ENCODE measurements at places on chromosomes 7 and 10.
A peak's percentile ranks its signal among the peaks of the same experiment; 100 is the strongest.

GRCh38 chr7:154744256-154744860 is 258.6 kb downstream of the PAXIP1 start:
- no peak for DNase-seq

DNA sequence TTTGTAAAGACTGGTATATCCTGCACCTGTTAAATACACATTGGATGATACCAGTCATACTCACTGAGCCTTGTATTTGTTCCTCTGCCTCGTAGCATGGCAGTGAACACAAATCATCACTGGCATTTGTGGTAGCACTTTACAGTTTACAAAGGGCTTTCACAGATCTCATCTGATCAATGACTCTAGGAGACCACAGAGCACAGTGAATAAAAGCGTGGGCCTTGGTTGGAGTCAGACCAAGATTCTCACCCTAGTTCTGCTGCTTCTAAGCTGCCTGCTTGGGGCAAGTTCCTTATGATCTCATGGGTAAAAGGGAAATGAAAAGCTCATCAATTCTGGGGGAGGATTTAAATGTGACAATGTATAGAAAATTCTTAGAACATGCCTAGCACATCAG is 129.9 kb upstream of the AGK start:
- no peak for DNase-seq

GRCh38 chr7:73769481-73770001 is 529 bp downstream of the CLDN3 start:
- DNase-seq, result no peak

DNA sequence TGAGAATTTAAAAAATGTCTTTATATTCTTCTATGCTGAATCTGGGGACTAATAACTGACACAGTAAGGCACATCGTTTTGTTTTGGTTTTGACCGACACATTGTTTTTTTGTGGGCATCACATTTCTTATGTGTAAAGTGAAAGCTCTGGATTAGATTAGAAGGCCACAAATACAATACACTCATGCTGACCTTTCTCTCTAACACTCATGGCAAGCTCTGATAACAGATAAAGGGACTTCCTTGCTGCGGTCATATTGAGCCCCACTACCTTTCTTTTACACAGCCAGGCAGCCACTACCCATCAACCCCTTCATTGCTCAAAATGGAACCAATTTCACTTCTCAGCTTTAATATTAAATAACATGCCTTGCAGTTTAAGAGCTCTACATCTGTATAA is 26.0 kb downstream of the PPP1R3A start:
- DNase-seq, result peak; percentile 2

DNA sequence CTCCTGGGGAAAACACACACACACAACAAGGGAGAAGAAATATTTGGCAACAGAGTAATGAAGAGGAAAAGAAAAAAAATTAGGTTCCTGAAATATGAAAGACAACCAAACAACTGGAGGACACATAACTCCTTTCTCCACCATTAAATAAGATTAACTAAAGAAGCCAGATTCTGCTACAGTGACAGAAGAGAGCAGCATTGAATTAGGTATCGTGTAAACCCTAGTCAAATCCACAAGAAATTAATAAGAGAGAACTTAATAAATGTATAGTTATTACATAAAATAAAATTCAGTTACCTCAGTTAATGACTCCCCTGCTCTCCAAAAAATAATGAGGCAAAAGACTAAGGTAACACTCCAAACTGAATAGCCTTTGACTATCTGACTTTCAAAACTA is 306.7 kb downstream of the CRPPA start:
- DNase-seq, result peak; percentile 77

GRCh38 chr10:60767424-60767823 is 10.9 kb upstream of the CDK1 start:
- no peak for DNase-seq

GRCh38 chr7:74199551-74200355 is 10.1 kb upstream of the LAT2 start:
- DNase-seq, result peak; percentile 27

DNA sequence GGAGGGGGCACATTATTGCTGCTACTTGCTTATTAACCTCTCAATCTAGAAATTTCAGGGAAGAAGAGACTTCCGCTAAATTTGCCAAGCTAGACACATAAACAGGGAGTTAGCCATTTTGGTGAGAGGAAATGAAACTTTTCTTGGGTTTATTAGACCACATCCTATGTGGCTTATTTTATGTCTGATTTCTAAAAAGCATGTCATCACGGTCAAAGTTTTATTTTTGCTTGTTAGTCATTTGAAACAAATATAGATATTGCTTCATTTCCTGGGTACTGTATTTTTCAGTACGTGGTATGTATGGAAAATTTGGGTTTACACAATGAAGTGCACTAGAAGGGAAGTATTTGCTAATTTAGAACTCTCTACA is 144.1 kb downstream of the TCF7L2 start:
- DNase-seq, result peak; percentile 73

- DNase-seq, result no peak
Measured at GRCh38 chr7:153406486-153406872, 645.7 kb upstream of the DPP6 start.

GRCh38 chr10:73931767-73932619 is 21.1 kb downstream of the PLAU start:
- peak; percentile 58 for DNase-seq

DNA sequence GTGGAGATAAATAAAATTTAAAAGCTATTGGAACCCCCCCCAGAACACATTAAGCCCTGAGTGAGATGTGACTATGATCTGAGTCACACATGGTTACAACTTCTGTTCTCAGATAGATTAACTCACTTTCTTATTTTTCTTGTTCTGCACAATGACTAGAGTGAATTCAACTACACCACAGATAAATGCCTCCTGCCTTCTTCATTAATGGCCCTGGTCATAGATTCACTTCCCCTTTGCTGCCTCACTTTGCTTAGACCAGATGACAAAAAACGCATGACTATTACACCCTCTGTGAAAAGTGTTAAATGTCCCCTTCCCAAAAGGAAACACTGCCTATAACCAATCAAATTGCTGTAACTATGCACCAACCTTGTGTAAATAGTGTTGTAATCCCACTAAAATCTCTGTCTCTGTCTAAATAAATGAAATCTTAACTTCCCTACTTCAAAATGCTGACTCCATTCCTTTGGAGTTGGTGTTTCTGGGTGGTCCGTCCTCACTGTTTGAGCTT is 49.4 kb downstream of the AKR1D1 start:
- DNase-seq, result no peak

DNA sequence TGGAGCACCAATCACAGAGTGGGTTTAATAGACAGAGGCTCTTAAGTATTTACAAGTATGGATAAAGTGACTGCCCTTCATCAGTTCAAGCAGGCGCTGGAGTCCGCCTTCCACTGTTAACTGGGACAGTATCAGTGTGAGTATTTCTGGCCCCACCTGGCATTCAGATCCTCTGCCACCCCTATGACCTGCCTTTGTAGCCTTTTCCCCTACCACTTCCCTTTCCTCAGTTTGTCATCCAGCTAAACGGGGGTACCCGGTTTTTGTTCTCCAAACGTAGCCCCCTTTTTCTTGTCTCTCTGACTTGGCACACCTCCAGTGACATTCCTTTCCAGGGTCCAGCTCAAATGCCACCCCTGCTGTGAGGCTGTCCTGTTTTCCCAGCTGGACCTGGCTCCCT is 134.4 kb downstream of the SNX10 start:
- no peak for DNase-seq

- DNase-seq, result no peak
Measured at GRCh38 chr10:71684356-71685173, 35.0 kb downstream of the C10orf105 start.

DNA sequence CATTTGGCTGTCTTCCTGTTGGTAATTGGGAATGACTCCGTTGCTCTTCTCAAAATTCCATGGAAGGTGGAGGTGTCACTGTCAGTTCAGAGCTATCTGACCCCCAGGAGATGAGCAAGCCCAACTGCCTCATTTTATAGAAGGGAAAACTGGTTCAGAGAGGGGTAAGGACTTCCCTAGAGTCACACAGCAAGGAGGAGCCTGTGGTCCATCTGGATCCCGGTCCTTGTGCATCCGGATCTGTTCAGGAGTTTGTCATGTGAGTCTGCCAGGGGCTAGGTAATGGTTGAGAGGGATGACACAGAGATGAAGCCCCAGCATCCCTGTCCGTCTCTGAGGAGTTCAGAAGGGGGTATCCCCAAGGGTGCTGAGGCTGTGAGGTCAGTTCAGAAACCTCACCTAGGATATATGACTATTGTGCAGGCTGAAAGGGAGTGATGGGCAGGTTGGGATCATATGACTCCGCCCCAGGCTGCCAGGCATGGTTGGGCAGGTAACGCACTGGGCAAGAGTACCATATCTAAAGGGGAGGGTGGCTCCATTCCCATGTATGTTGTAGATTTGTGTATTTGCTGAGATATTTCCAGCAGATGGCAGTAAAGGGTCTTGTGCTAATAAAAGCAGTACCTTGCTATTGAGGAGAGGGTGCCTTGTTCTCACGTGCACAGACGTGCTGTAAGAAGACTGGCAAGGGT is 16.0 kb upstream of the SLC29A3 start:
- DNase-seq, result peak; percentile 70

- peak; percentile 97 for DNase-seq
Measured at GRCh38 chr10:122112625-122113160, 123.7 kb downstream of the TACC2 start.

GRCh38 chr7:47128700-47129099 is 453.2 kb downstream of the TNS3 start:
- DNase-seq, result no peak

DNA sequence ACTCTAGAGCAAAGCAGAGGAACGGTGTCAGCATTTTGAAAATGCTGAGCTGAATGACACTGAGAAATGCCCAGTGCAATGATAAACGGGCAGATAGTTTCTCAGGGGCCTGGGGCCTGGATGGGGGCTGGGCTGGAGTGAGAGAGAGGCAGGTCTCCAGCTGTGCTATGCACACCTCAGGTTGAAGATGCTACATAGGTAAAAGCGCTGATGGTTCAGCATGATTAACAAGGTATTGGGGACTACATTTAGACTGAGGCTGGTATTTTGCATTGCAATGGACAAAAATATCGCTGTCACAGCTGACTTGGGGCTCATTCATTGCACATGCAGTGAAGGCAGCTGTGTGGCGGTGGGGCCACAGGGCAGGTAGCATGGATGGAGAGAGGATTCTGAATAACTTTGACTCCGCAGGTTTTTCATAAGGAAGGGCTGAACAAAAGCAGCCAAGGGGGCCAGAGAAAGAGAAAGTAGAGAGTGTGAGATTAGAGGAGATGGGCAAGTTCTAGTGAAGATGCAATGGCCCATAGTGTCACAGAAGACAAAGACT is 290.8 kb upstream of the ZNF32 start:
- no peak for DNase-seq

GRCh38 chr7:44995555-44996493 is 4.2 kb upstream of the CCM2 start:
- no peak for DNase-seq

DNA sequence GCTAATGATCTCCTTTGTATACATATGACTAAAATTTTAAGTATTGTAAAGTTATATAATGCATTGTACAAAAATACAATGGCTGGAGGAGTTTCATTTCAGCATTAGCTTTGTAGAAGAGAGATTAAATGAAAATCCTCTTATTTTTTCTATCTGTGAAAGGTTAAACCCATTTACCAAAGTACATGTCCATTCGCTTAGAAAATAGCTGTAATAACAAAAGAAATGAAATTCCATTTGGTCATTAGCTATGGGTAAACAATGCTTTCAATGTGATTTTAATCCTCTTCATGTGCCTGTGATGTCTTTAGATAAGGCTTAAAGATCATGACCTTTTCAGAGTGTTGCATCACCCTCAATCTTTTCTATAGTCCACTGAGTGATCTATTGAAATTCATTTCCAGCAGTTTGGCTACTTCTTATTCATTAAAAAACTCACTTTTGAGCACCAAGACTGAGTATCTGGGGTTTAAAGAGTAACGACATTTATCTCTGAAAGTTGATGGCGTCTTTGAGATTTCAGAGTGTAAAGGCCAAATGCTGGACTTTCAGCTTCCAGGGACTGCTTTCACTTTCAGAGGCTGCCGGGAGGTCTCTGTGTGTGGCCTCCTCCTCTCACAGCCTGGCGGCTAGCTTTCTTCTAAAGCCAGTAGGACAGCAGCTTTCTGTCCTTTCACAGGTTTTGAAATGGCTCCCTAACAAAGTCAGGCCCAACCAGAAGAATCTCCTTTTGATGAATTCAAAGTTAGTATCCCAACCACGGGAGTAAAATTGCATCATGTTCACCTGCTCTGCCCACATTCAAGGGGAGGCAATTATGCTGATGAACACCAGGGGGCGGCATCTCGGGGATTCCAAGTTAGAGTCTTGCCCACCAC is 701.4 kb upstream of the COBL start:
- DNase-seq, result no peak

GRCh38 chr7:159112136-159113011 is 32.3 kb downstream of the VIPR2 start:
- no peak for DNase-seq

GRCh38 chr10:101305320-101306241 is 48.4 kb upstream of the BTRC start:
- no peak for DNase-seq

DNA sequence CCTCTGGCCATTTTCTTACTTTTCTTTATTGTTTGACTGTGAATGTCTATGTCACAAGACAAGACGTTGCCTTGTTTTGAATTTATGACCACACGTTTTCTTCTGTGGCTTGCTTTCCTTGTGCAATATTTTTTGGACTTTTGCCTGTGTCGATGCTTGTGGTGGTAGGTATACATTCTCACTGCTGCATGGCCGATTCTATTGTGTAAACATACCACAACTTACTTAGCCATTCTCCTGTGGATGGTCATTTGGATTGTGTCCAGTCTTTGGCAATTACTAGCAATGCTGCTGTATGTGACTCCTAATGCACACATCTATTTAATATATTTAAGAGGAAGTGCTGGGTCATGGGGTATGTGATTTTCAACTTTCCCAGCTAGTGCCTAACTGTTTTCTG is 18.0 kb upstream of the DLG5 start:
- DNase-seq, result peak; percentile 85

GRCh38 chr10:124698545-124699469 is 45.4 kb downstream of the FAM53B start:
- DNase-seq, result no peak

- no peak for DNase-seq
Measured at GRCh38 chr10:110818311-110819256, 53.1 kb upstream of the PDCD4 start.

DNA sequence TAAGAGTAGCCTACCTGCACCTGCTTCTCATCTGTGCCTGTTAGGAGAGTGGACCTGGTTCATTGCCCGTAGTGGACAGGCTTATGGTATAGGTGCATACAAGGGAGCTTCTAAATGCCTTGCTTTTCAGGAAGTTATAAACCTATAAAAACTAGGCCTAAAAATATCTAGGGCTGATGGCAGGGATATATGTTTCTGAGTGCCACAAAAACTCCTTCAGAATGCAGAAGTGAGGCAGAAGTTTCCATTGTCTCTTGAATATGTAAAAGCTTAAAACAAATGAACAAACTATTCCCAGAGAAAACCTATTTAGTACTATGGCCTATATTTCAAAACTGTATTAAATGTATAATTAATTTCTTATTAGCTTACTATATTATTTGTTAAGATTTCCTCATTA is 91.8 kb downstream of the RNLS start:
- DNase-seq, result no peak
